ENCODE measurements at places on chromosomes 12 and 14. TPM values are rescaled to one million over a fixed set of nuclear protein-coding genes. Genes with fewer than 3 reads are reported as not detected.

GRCh38 chr14:33463731-33464130 lies 487.1 kb downstream of the EGLN3 start:
- H3K4me3 ChIP-seq, result no peak overlapping the region
- H3K27ac ChIP-seq, result no peak overlapping the region
- no peak for DNase-seq
- H3K36me3 ChIP-seq, result no peaks in the 10 kb centered on the region
- no peaks in the 10 kb centered on the region for H3K27me3 ChIP-seq
- peaks cover 6% of the 10 kb centered on the region for H3K4me1 ChIP-seq

DNA sequence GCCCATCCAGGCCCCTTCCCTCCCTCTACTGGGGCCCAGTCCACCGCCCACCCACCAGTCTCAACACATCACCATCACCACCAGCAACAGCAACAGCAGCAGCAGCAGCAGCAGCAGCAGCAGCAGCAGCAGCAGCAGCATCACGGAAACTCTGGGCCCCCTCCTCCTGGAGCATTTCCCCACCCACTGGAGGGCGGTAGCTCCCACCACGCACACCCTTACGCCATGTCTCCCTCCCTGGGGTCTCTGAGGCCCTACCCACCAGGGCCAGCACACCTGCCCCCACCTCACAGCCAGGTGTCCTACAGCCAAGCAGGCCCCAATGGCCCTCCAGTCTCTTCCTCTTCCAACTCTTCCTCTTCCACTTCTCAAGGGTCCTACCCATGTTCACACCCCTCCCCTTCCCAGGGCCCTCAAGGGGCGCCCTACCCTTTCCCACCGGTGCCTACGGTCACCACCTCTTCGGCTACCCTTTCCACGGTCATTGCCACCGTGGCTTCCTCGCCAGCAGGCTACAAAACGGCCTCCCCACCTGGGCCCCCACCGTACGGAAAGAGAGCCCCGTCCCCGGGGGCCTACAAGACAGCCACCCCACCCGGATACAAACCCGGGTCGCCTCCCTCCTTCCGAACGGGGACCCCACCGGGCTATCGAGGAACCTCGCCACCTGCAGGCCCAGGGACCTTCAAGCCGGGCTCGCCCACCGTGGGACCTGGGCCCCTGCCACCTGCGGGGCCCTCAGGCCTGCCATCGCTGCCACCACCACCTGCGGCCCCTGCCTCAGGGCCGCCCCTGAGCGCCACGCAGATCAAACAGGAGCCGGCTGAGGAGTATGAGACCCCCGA lies 6.8 kb upstream of the RNU7-1 start:
- peak overlapping the region; percentile 56 for H3K4me3 ChIP-seq
- DNase-seq, result no peak
- H3K27me3 ChIP-seq, result no peaks in the 10 kb centered on the region
- H3K4me1 ChIP-seq, result peaks cover 11% of the 10 kb centered on the region
- peak overlapping the region; percentile 89 for H3K27ac ChIP-seq
- no peaks in the 10 kb centered on the region for H3K36me3 ChIP-seq

DNA sequence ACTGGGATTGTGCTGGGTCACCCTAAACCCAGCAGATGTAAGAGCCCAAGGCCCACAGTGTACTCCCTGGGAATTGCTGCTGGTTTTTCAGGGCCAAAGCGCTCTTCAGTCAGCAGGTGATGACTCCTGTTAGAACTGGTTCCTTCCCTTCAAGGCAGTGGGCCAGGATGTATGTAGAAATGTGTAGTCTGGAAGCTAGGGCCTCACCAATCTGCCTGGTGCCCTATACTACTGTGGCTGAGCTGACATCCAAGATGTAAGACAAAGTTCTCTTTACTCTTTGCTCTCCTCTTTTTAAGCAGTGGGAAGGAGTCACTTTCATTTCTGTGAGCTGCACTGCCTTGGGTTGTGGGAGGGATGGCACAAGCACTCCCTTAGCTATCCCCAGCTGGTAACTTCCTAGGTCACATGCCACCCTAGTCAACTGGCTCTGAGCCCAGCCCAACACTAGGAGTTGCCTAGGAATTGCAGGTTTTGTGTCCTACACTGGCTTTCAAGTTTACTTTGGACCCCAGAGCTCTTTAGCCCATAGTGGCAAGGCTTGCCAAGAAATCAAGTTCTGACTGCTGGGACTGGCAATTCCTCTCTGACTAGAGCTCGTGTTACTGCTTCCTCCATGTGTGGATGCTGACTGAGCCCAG lies 249.2 kb downstream of the C12orf50 start:
- H3K4me3 ChIP-seq, result no peak overlapping the region
- no peak for DNase-seq
- no peaks in the 10 kb centered on the region for H3K4me1 ChIP-seq
- H3K27ac ChIP-seq, result no peak overlapping the region

DNA sequence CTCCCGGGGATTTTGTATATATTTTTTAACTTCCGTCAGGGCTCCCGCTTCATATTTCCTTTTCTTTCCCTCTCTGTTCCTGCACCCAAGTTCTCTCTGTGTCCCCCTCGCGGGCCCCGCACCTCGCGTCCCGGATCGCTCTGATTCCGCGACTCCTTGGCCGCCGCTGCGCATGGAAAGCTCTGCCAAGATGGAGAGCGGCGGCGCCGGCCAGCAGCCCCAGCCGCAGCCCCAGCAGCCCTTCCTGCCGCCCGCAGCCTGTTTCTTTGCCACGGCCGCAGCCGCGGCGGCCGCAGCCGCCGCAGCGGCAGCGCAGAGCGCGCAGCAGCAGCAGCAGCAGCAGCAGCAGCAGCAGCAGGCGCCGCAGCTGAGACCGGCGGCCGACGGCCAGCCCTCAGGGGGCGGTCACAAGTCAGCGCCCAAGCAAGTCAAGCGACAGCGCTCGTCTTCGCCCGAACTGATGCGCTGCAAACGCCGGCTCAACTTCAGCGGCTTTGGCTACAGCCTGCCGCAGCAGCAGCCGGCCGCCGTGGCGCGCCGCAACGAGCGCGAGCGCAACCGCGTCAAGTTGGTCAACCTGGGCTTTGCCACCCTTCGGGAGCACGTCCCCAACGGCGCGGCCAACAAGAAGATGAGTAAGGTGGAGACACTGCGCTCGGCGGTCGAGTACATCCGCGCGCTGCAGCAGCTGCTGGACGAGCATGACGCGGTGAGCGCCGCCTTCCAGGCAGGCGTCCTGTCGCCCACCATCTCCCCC lies 777 bp downstream of the ASCL1 start:
- H3K4me1 ChIP-seq, result peaks cover 33% of the 10 kb centered on the region
- H3K36me3 ChIP-seq, result no peaks in the 10 kb centered on the region
- H3K27ac ChIP-seq, result no peak overlapping the region
- H3K27me3 ChIP-seq, result peaks cover 100% of the 10 kb centered on the region
- peak; percentile 94 for DNase-seq

- no peak overlapping the region for H3K27ac ChIP-seq
- H3K27me3 ChIP-seq, result no peaks in the 10 kb centered on the region
- no peaks in the 10 kb centered on the region for H3K4me1 ChIP-seq
- no peak overlapping the region for H3K4me3 ChIP-seq
- H3K36me3 ChIP-seq, result no peaks in the 10 kb centered on the region
- DNase-seq, result no peak
These were observed 81.8 kb downstream of the SLC38A1 start for GRCh38 chr12:46187023-46187422.

- H3K4me3 ChIP-seq, result no peak overlapping the region
- H3K27me3 ChIP-seq, result no peaks in the 10 kb centered on the region
- no peaks in the 10 kb centered on the region for H3K36me3 ChIP-seq
- H3K27ac ChIP-seq, result no peak overlapping the region
- peaks cover 12% of the 10 kb centered on the region for H3K4me1 ChIP-seq
These were observed 38.7 kb upstream of the SGPP1 start for GRCh38 chr14:63766611-63767010.

- no peak for DNase-seq
- H3K27ac ChIP-seq, result no peak overlapping the region
- H3K27me3 ChIP-seq, result no peaks in the 10 kb centered on the region
- peaks cover 6% of the 10 kb centered on the region for H3K4me1 ChIP-seq
These were observed 8.4 kb downstream of the IFI27L1 start for GRCh38 chr14:94089479-94089878.

- no peak overlapping the region for H3K4me3 ChIP-seq
- H3K27ac ChIP-seq, result no peak overlapping the region
- no peaks in the 10 kb centered on the region for H3K4me1 ChIP-seq
- H3K36me3 ChIP-seq, result no peaks in the 10 kb centered on the region
- H3K27me3 ChIP-seq, result no peaks in the 10 kb centered on the region
These were observed 9.3 kb downstream of the GRIP1 start for GRCh38 chr12:66669541-66669940.

GRCh38 chr12:42887657-42888056 lies 298.1 kb upstream of the PRICKLE1 start:
- DNase-seq, result no peak
- peaks cover 14% of the 10 kb centered on the region for H3K4me1 ChIP-seq
- no peaks in the 10 kb centered on the region for H3K27me3 ChIP-seq
- no peaks in the 10 kb centered on the region for H3K36me3 ChIP-seq
- no peak overlapping the region for H3K4me3 ChIP-seq

DNA sequence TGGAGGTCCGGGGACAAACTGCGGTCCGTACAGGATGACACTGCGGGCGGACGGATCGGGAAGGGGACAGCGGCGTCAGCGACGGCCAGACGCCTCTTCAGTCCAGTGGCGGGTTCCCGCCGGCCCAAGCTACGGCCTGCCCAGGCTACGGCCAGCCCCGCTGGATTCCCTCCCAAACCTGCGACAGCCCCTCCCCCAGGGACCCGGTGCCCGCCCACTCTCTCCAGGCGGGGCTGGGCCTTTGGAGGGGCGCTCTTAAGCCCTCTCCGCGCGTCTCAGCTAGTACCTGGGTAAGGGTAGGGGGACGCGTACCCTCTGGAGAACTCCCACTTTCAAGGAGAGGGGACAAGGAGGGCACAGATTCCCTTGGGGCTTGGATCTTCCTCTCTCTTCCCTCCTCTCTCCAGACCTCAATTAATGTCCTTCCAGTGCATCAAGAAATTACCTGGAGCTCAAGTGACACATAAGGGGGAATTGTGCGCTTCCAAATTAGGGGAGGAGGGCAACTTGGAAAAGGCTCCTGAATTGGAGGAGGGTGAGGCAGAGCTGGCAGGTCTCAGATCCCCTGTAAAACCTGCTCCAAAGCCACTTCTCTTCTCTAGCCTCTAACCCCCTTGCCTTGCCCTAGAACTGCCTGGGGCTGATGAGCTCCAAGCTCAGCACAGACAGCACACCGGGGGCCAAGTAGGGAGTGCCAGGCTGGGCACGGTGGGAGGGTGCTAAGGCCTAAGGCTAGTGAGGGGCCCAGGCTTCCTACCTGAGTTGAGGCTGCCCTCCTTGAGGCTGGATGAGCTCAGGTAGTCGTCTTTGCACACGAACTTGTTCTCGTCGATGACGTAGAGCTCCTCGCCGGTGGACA lies 3.1 kb downstream of the LHX5 start:
- H3K4me3 ChIP-seq, result peak overlapping the region; percentile 95
- no peaks in the 10 kb centered on the region for H3K27me3 ChIP-seq
- no peaks in the 10 kb centered on the region for H3K36me3 ChIP-seq
- H3K27ac ChIP-seq, result peak overlapping the region; percentile 43
- H3K4me1 ChIP-seq, result peaks cover 54% of the 10 kb centered on the region
- DNase-seq, result peak; percentile 91

- H3K36me3 ChIP-seq, result no peaks in the 10 kb centered on the region
- no peak overlapping the region for H3K27ac ChIP-seq
- no peaks in the 10 kb centered on the region for H3K4me1 ChIP-seq
- DNase-seq, result no peak
These were observed 68.2 kb downstream of the DNAI7 start for GRCh38 chr12:25126746-25127145.

GRCh38 chr14:76491172-76491930 lies 115.4 kb downstream of the ESRRB start:
- no peak for DNase-seq
- H3K27ac ChIP-seq, result no peak overlapping the region
- H3K4me3 ChIP-seq, result no peak overlapping the region

GRCh38 chr14:94598816-94599655 lies 13.2 kb upstream of the SERPINA3 start:
- no peaks in the 10 kb centered on the region for H3K4me1 ChIP-seq
- no peak overlapping the region for H3K27ac ChIP-seq
- H3K4me3 ChIP-seq, result no peak overlapping the region
- no peaks in the 10 kb centered on the region for H3K36me3 ChIP-seq
- peak; percentile 21 for DNase-seq
- no peaks in the 10 kb centered on the region for H3K27me3 ChIP-seq

DNA sequence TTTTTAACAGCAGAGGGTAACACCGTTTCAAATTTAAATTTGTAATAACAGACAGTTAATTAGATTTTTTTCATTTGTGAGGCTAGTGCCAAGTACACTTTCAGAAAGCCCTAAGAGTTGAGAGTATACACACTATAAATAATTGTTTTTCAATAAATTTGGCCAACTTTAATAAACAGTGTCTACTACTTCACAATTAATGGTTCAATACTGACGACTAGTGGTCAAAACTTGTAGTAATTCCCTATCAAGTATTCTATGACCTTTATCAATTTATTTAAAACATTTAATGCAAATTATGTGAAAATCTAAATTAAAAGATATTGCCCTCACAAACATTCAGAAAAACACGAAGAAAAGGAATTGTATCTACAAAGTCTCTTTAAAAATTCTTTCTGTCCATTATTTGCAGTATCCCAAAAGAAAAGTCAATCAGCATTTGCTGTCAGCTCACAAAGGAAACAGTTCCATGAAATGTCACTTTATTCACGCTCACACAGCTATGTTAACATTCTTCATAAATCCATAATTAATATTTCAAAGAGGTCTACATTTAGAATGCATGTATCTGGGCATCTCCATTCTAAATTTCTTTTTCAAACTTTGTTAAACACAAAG lies 91.2 kb downstream of the CEP128 start:
- peak; percentile 42 for DNase-seq
- no peak overlapping the region for H3K4me3 ChIP-seq
- H3K27me3 ChIP-seq, result no peaks in the 10 kb centered on the region
- no peaks in the 10 kb centered on the region for H3K4me1 ChIP-seq

DNA sequence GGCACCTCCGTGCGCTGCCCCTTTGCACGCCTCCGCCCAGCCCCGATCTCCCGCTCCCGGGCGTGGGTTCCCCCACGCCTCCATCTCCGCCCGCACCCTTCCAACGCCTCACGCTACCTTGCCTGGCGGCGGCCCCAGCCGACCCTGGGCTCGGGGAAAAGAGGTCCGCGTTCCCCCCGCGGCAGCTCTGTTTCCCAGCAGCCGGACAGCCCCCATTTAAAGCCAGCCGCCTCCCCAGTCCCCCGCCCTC lies at the start of gene PRIMA1:
TSS of gene PRIMA1 (minus strand) at position 193 of the 250 bp plus-strand sequence. CDS start 767 bp downstream, outside the sequence.
- H3K27me3 ChIP-seq, result peaks cover 23% of the 10 kb centered on the region
- no peaks in the 10 kb centered on the region for H3K36me3 ChIP-seq
- no peak within 1 kb of the TSS for H3K27ac ChIP-seq
- H3K4me1 ChIP-seq, result peaks cover 9% of the 10 kb centered on the region
- no peak for DNase-seq

GRCh38 chr14:98008381-98009113 lies 1211.4 kb downstream of the VRK1 start:
- no peak for DNase-seq
- no peak overlapping the region for H3K27ac ChIP-seq
- H3K27me3 ChIP-seq, result no peaks in the 10 kb centered on the region
- no peaks in the 10 kb centered on the region for H3K36me3 ChIP-seq
- no peak overlapping the region for H3K4me3 ChIP-seq

PIWIL1 gene
- total RNA-seq, result not detected

DPY19L2 gene
- total RNA-seq, result 14.7 TPM

ESPL1 gene
- total RNA-seq, result 34.3 TPM

CLEC6A gene
- not detected for total RNA-seq

KRT85 gene
- not detected for total RNA-seq

WNK1 gene
- 73.1 TPM for total RNA-seq

OTX2 gene
- total RNA-seq, result 453 TPM
